Stimulated activated CD4-positive, alpha-beta T cell treated with anti-CD3 and anti-CD28 coated beads, Interleukin-12 subunit alpha, Interleukin-12 subunit beta, amount 100 ng/mL, for 24 hours (primary cell): ENCODE measurements at places on chromosomes 12 and 14.

GRCh38 chr14:40119765-40120164 is 687.5 kb upstream of the FBXO33 start:
- DNase-seq: no peak

- no peak for DNase-seq
These were observed 50.9 kb downstream of the CHGA start for GRCh38 chr14:92973798-92974372.

DNA sequence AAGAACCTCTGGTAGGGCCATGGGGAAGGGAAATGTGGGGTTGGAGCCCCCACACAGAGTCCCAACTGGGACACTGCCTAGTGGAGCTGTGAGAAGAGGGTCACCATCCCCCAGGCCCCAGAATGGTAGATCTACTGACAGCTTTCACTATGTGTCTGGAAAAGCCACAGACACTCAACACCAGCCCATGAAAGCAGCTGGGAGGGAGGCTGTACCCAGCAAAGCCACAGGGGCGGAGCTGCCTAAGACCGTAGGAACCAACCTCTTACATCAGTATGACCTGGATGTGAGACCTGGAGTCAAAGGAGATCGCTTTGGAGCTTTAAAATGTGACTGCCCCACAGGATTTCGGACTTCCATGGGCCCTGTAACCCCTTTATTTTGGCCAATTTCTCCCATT is 97.8 kb downstream of the HMGA2 start:
- DNase-seq: no peak

DNA sequence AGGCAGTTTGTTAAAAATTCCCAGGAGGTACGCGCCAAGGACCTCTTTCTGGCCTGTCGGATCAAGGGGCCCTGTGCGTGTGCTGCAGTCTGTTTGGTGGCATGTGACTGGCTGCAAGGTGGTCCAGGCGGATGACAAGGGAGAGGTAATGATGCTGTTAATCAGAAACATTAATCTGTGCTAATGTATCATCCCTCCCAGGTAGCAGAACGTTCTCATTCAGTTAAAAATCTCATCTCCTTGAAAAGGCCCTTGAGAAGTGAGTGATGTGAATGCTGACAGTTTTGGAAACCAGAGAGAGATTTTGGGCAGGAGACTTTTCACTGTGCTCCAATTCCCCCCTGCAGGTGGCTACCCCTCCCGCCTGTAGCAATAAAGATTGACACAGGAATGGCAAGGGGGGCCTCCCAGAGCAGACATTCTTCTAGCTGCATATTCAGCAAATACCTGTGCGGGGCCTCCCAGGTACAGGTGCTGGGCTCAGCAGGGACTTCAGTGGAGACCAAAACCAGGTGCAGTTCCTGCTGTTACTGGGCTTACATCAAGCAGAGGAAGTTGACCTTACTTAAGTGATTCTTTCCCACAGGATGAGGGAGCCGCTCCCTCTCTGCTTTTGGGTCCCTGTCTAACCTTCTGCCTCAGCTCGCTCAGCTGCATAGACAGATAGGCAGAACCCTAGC is 364.8 kb downstream of the CACNA1C start:
- DNase-seq: no peak

- DNase-seq: no peak
These were observed 220.1 kb downstream of the ADAMTS20 start for GRCh38 chr12:43331935-43332334.
